CD14-positive monocyte (primary cell): ENCODE measurements at places on chromosomes 12 and 14.
A peak's percentile ranks its signal among the peaks of the same experiment; 100 is the strongest.

DNA sequence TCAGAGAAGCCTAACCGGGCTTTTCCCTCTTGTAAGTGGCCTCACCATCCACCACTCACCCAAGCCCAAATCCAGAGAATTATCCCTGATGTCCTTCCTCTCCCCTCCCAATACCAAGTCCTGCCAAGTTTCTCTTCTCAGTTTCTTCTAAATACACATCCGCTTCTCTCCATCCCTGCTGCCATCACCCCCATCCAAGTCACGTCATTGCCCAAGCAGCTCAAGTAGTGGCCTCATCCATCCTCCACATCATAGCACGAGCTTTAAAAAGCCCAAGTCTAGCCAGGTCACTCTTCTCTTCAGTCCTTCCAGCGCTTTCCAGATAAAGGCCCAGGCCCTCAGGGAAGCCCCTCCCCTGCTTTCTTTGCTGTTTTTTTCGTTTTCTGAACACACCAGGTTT, 25.4 kb downstream of the IL31 start:
- DNase-seq = no peak

DNA sequence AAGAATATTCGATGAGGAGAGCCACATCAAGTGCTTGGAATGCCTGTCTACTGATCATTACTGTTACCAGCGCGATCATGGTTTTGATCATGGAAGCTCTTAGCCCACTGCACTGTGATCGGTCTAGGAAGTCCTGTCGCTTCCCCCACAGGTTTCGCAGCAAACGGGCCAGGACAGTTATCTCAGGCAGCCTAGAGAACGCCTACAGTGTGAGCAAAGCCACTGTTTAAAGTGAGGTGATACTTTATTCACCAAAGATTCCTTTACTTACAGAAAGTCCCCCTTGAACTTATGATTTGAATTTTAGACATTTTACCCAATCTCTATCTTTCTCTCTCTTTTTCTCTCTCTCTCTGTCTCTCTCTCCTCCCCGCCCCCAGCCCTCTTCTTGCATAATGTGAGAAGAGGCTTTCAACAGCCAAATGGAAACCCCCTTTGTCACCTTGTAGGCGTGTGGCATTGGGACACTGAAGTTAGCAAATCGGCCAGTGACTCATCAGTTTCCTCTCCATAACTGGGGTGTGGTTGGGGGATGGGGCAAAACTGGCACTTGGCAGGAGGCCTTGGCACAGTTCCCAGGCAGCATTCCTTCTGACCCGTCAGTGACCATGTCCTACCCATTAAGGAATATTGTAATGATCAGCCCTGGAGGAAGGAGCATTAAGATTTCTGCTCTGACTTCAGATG, 214.8 kb downstream of the CHST11 start:
- peak; percentile 99 for DNase-seq

GRCh38 chr14:70108419-70108818, 80.3 kb downstream of the SLC8A3 start:
- no peak for DNase-seq

- no peak for DNase-seq
Observed at GRCh38 chr12:6391013-6391412, 7.1 kb downstream of the LTBR start.

DNA sequence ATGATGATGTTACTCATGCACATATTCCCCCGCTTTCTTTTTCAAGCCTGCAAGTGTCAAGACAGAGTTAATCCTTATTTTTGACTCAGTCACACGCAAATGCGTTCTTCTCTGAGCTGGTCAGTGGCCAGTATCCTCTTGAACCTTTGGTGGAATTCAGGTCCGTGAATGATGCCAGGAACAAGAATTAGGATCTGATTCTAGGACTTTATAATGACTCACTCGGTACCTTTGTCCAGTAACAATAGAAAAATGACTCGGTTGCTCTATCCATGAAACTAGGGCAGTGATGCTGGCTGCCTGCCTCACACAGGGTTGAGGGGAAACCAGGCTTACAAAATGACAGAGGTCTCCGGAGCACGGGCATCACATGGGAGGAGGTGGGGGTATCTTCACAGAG, 185.8 kb upstream of the NUDT4 start:
- no peak for DNase-seq
